ENCODE measurements at places on chromosomes 6 and 20.

DNA sequence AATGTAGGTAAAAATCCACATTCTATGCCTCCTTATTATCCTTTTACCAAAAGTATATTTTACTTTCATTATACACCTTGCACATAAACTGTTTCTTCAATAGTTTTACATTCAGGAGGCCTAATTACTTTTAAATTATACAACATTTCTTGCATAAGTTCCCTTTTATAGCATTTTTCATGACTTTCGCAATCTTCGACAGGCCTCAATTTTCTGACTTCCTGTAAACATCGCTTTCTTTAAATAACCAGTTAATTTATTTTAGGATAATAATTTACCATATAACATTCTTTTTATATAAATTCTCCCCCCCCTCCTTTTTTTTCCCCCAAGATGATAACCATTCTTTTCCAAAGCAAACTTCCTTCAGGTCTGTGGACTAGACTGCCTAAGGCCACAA is 9.2 kb downstream of the SLC35A1 start:
- DNase-seq, result no peak

- DNase-seq, result peak; percentile 29
Observed at GRCh38 chr20:52275181-52275691, 83.7 kb upstream of the ZFP64 start.

- peak; percentile 44 for DNase-seq
Observed at GRCh38 chr6:125798734-125799508, 8.2 kb downstream of the NCOA7 start.

DNA sequence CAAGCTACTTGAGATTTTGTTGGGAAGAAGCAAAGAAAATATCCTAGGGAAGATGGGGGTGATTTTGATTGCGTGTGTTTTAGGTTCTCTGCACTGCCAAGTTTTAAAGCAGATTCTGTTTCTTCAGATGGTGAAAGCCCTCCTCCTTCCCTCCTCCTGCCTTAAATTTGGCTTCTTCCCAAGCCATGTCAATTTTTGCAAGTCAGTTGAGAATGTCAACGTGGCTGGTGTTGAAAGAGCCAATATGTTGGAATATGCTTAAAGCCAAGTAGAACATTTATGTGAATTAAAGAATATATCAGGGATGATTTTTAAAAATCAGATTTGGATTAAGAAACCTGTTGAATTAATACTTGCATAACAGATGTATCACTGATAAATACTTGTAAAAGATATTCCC is 270.8 kb downstream of the ARID1B start:
- peak; percentile 57 for DNase-seq

DNA sequence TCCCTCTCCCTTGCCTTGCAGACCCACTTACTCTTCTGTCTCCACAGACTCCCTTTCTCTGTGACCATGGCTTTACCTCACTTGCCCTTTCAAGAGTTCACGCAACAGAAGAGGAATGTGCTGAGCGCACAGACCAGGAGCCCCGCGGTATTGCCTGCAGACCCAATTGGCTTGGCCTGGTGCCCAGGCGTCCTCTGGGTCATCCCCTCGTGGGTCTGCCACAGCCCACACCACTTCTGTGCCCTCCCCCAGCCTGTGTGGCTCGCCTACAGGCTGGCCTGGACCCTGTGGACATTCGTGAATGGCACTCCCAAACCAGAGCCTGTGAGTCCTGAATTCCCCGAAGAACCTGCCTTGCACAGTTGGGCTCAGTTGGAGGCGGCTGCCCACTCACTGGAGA is 15.3 kb upstream of the NINL start:
- DNase-seq, result no peak

DNA sequence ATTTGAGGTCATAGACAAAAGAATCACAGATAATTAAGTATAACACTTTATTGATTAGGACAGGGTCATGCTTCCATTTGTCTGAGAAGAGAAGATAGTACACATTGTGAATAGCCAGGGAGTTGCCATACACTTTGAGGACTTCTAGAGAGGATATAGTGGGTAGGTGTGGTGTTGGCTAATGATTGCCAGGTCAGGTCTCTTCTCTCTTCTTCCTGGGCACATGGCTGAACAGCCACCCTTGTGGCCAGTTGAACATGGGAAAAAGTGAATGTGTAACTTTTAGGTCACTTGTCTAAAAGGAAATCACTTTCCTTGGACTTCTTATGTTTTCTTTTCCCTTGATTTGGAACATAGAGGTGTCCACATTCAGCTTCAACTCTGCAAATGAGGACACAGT is 772.1 kb upstream of the MAP3K7 start:
- DNase-seq, result no peak

- peak; percentile 32 for DNase-seq
Observed at GRCh38 chr20:59525500-59526241, 78.7 kb upstream of the PHACTR3 start.

GRCh38 chr6:69848552-69848951 is 17.8 kb upstream of the COL19A1 start:
- DNase-seq, result no peak

DNA sequence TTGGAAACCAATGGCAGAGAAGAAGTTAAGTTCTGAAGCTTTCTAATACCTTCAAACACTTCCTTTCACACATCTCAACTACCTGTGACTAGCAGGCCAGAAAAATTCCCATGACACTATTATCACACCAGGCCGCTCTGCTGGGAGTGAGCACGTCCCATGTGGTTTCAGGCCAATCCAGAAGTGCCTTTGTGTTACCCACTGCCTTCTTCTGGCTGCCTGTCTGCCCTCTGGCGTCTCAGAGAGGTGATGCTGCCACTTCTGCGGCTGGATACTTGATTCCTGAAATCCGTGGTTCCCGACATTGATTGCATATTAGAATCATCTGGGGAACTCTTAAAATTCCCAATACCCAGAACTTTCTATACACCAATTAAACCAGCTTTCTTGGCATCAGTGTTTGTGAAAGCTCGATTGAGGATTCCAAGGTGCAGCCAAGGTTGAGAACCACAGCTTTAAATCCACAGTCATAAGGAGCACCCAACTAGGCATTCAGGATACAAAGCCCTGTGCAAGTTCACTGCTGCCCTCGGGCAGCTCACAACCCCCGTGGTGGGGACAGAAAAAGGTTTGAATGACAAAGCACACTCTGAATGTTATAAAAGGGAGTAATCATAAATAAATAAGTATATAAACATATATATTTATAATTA is 65.6 kb downstream of the STMND1 start:
- peak; percentile 64 for DNase-seq

DNA sequence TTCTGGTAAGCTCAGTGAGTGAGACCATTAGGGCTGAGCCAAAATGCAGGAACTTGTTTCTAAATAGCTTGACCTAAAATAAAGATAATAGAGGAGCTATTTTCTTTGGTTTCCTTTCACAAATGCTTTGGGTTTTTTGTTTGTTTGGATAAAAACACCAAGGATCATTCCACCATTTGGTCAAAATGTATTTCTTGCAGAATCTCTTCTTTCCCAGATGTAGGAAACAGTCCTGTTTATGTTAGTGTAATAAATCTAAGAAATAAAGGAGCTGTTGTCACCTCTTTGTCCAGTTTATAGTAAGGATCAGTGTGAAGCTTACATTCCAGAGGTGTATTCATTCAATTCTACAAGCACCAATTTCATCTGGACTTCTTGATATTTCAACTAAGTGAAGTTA is 297.8 kb downstream of the GJA1 start:
- peak; percentile 61 for DNase-seq

DNA sequence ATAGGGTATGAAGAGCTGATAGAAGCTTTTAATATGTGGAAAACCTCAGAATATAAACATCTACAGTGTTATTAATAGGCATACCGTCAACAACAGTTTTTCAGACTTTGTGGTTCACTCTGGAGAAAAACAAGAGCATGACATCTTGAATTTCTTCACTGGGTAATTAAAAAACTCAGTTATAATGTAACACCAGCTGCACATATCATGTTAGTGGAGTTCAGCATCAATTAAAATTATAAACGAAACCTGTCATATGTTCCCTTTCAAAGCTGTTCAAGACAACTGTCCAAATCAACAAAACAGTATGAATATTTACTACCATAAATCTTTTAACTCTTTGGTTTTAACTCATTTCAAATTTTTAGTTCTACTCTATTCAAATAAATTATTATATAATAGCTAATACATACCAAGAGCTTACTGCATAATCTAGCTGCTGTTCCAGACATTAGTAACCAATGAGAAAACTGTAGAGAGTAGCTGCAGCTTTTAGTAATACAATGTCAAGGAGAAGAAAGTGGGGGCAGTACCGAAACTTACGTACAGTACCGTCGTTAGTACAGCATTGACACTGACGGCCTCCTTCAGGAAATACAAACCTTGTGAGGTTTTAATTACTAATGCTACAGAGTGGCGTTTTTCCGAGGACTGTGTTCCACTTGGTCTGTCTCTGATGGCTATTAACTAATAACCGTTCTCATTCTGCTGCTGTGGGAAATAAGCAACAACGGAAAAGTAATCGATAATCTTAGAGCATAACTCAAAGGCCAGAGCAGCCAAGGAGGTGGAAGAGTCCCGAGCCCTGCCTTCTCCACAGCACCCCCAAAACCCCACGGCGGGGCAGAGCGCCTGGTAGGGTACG is 532 bp upstream of the PM20D2 start:
- no peak for DNase-seq

GRCh38 chr6:48084201-48084600 is 26.8 kb downstream of the PTCHD4 start:
- no peak for DNase-seq
